ENCODE measurements at places on chromosomes 2 and 18. TPM values are rescaled to one million over a fixed set of nuclear protein-coding genes. Genes with fewer than 3 reads are reported as not detected.

GRCh38 chr18:3799515-3799914, 349.5 kb downstream of the TGIF1 start:
- ATAC-seq = no peak

DNA sequence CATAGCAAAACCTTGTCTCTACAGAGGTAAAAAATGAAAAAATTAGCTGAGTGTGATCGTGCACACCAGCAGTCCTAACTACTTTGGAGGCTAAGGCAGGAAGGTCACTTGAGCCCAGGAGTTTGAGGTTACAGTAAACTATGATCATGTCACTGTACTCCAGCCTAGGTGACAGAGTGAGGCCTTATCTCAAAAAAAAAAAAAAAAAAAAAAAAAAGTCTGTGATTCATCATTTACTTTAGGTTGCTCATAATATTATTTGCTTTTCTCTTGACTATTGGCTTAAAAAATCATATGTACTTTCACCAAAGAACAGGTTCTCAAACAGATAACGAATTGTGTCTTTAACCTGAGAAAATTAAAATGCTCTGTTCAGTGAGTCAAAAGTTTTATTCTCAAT, 129.1 kb downstream of the MYO3B start:
- no peak for ATAC-seq

- ATAC-seq = no peak
Observed at GRCh38 chr2:44994377-44994776, 14.9 kb downstream of the SIX2 start.

GRCh38 chr2:18346344-18346743, 214.1 kb downstream of the RDH14 start:
- ATAC-seq = no peak

DNA sequence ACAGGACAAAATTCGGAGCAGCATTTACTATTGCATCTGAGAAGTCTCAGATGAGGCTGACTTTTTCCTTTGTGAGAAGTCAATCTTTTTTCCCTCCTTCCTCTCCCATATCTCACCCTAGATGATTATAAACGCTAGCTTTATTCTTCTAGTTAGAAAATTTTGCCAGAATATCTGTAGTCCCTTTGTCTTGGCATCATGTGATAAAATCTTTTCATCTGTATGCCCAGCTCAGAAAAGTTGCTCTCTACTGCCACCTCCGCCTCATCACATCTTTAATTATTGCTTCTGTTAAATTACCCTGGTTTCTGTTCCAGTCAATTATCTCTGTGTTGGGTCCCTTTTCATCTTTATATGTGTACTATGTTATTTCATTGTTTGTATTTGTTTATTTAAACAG, 210.8 kb upstream of the SLC35G4 start:
- ATAC-seq = no peak

DNA sequence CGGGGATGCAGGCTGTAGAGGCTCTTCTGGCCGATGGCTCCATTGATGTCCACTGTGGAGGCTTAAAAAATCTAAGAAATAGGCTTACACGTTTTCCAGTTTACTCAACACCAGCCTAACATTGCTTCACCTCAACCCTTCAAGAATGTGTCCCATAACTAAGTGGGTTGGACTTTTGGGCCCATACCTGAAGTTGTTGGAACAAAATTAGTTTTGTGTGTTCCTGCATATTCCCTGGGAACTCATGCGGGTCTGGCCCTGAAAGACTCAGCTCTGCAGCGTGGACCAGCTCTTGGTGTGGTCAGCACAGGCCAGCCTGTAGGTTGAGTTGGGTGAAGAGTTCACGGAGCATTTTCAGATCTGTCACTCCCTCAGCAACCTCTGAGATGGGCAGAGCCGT, 38.5 kb downstream of the SH3BP4 start:
- no peak for ATAC-seq

DNA sequence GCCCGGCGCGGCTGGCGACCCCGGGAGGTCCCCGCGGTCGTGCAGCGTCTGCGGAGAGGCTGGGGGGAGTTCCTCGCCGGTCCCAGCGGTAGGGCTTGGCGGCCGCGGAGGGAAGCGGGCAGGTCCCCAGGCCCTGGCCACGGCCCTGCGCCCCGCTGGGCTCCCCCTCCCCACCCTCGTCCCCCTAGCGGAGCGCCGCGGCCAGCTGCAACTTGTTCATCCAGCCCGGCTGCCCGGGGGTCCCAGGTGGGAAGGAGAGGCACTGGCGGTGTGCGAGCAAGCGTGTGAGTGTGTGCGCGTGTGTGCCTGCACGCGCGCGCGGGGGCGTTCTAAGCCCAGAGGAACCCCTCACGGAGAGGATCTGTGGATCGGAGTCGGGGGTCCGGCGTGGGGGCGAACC, 1.3 kb downstream of the PTPRM start:
- ATAC-seq = no peak

DNA sequence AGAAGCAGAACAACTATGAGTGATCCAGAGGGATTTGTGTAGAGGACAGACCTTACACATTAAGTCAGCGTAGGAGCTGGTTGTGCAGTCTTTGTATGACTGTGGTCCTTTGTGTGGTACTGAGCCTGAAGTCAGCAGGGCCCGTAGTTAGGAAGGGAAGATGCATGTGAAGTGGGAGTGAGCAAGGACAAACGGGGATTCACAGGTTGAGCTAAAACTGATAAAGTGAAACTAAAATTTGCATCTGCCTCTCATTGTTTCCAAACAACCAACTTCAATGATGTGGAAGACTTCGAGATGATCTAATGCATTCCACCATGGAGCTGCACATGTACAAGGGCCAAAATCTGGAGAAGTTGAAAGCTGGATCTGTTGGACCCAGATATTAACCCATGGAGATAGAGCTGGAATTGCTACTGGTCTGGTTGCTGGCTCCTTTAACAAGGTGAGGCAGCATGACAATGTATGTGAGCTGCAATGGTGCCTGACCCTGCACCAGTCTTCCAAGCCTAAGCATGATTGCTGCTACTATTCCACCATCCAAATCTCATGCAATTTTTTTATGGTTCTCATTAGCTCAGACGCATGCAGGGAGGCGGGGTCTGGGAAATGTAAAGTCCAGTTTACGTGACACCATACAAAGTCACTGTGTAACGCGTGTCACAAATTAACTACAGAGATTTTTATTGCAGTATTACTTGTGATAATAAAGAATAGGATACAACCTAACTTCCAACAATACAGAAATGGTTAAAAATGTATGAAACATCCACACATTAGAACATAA, 12.1 kb upstream of the CYBRD1 start:
- ATAC-seq = no peak

DNA sequence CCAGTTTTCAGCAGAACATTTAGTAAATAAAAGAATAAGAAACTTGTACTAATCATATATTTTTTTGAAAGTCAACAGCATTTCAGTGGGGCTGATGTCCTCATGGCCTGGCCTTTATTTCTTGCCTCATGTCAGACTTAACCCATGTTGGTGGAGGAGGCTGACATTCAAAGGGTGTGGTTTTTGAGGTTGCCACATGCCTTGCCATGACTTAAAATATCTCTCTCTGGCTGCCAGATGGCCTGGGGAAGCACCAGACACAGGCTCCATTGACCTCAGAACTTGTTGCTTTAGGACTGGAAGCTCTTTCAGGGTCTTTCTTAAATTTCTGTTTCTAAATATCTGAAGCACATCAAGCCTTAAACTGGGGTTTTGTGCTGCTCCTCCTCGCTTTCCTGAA, 32.5 kb upstream of the CD28 start:
- no peak for ATAC-seq

DNA sequence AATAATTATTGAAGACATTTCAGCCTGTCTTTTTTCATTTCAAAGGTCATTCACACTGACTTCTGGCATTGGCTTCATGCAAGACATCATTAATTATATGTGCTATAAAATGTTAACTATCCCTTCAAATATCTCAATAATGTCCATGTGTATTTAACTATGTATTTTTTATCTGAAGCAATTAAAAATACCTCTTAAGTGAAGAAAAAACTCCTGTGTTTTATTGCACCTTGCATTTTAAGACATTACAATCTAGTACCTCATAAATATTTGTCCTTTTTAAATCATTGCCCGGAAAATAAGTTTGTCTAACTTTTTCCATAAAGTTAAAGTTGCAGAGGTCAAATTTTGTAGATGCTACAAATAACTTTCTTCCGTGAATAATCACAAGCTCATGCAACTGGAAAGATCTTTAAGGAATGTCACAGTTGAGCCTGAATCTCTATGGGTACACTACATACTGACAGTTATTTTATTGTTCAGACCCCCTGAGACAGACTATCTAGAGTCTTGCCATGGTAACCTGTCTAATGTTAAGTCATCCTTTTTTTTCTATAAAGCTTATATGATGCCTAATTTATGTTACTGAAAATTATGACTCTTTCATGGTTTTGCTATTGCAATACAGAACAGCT, 38.4 kb upstream of the COBLL1 start:
- ATAC-seq = no peak

DNA sequence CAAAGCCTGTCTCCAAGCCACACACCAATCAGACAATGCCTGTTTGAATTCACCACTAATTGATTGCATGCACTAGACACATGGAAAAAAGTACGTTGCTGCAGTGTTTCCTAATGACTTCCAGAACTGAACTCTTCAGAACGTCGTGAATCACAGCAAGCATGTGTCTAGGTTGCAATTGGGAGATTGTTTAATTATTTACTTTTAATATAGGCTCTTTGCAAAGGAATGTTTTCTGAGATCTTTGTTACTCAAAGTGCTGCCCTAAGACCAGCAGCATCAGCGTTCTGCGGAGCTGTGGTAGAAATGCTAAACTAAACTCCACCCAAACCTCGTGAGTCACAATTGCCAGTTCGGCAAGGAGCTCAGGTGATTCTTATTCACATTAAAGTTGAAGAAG, 52.7 kb upstream of the CCDC68 start:
- ATAC-seq = peak; percentile 36

GRCh38 chr2:40128796-40129195, 323.1 kb downstream of the SLC8A1 start:
- no peak for ATAC-seq

DNA sequence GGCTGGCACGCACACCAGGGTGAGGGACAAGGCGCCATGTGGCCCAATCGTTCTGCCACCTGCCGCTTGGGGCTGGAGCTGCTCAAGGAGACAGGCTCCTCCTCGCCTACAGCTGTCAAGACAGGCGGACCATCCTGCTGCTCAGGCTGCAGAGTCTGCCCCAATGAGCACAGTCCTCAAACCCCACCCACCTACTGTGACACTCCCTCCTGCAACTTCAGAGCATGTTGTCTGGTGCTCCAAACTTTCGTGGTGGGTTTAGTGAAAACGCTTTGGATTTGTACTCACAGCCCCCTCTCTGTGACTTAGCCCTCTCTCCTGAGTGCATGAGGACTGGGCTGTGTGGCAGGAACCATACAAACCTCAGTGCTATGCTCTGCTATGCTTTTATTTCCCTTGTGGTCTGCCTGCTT, 23.2 kb upstream of the SLC35F6 start:
- ATAC-seq = no peak

- ATAC-seq = no peak
Observed at GRCh38 chr18:40907842-40908241, 1047.2 kb upstream of the PIK3C3 start.

- ATAC-seq = no peak
Observed at GRCh38 chr2:120988700-120989511, 253.2 kb downstream of the GLI2 start.

GRCh38 chr2:69623236-69623635, 20.3 kb downstream of the AAK1 start:
- no peak for ATAC-seq

DNA sequence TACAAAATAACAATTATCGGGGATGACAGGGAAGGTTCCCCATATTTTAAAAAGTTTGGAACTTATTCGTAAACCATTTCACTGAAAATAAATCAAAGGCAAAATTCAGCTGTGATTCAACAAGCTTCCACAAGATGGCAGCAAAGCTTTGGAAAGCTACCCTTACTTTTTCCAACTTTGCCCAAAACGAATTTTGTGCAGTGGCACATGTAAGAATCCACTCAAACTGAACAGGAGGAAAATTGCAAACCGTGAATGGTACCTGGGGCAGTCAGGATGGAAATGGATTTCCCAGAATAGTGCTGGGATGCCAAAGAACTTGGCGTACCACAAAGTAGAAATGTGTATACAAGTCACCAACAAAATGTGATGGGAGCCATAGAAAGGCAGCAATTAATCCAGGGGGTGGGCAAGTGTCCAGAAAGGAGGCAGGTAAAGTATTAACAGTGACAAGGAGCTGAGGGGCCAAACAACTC, 10.7 kb downstream of the RPL31 start:
- peak; percentile 46 for ATAC-seq

- ATAC-seq = no peak
Observed at GRCh38 chr2:132936791-132937190, 266.8 kb upstream of the LYPD1 start.

DNA sequence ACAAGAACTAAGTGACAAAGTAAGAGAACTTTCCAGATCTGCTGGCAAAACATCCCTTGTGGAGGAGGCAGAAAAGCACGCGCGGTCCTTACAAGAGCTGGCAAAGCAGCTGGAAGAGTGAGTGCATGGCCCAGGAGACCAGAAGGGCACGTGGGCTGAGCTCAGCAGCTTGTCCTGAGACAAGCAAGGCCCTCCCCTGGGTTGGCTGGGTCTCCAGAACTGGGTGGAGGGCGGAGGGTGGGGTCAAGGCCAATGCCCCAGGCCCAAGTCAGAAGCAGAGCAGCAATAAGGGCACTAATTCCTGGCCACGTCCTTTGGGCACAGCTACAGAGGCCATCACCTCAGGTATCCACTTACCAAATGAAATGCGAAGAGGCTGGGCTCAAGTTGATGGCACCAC, 110.6 kb upstream of the TTC39C start:
- no peak for ATAC-seq

DNA sequence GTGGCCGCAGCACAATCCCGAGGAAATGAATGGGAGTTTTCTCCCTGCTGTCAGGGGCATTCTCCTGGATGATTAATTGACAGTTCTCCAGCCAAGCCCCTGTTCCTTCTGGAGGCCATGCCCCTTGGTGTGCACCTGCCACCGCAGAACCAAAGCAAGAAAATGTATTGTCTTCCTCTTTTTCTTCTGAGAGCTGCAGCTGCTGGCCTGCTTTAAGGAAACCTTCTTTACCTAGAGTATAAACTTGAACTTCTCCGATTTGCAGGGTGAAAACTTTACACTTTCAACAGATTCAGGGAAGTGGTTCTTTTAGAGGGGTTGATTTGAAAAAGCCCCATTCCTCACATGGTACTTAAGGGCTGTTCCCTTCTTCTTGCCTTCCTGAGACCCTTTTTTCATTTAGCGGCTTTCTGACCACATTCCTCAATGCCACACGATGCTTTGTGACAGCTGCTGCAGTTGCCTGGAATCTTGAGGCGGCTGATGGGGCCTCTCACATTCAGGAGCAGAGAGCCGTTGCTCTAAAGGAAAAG, 402.8 kb downstream of the TXNL1 start:
- ATAC-seq = peak; percentile 31

Gene DCDC2C
- not detected for total RNA-seq

Gene SH3BP4
- 10.7 TPM for total RNA-seq

Gene SNRNP27
- total RNA-seq = 14.7 TPM

Gene SF3B6
- total RNA-seq = 85.7 TPM

Gene LIPG
- total RNA-seq = 8.6 TPM

Gene TRAK2
- 7.5 TPM for total RNA-seq

All from esophagus mucosa (tissue), 1 donor.